NCI-H510A treated with DMSO at 0.1 percent for 48 hours (cell line): ENCODE measurements at places on chromosomes 2 and 18.

DNA sequence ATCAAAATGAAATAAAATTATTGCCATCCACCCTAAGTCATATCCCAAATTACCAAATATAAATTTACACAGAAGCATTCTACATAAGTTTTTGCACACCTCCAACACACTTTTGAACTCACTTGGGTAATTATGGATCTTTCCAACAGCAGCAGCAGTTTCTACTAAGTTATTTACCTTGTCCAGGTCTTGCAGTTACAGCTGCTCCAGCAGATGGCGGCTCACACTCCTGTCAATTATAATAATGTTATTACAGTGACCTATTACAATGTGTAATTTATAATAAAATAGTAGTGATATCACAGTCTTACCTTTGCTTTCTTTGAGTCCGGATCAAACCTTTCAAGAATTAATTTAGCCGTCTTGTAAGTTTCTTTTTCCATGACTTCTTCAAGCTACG is 37.9 kb downstream of the LNPK start:
- no peak for DNase-seq

GRCh38 chr2:85496436-85496835 is 42.5 kb upstream of the MAT2A start:
- DNase-seq = no peak

DNA sequence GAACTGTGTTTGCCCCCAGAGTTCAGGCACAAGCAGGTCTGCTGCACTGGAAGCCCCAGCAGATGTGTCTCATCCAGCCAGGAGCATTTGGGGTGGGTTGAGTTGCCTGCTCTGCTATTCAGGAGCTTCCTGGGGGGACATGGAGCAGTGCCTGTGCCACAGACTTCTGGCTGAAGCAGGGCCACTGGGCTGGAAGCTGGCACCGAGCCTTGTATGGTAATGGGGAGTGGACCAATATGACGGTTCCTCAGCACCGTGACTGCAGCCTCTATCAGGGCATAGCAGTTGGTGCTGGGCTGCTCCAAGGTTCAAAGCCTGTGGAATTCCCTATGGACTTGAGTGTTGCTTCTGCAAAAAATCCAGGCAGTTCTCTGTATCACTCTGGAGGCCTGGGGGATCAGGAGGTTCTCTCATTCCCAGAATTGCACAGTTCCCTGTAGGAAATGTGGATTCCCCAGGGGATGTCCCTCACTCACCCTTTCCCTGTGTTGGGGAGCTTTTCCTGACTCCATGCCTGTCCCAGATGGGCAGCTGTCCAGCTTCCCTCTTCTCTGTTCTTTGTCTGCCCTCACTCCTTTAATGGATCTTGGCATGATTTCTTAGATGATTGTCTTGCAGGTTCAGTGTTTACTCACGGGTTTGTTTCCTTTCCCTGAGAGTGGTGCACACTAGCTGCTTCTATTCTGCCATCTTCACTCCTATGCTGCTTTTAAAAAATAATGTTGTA is 37.2 kb upstream of the THSD7B start:
- no peak for DNase-seq

DNA sequence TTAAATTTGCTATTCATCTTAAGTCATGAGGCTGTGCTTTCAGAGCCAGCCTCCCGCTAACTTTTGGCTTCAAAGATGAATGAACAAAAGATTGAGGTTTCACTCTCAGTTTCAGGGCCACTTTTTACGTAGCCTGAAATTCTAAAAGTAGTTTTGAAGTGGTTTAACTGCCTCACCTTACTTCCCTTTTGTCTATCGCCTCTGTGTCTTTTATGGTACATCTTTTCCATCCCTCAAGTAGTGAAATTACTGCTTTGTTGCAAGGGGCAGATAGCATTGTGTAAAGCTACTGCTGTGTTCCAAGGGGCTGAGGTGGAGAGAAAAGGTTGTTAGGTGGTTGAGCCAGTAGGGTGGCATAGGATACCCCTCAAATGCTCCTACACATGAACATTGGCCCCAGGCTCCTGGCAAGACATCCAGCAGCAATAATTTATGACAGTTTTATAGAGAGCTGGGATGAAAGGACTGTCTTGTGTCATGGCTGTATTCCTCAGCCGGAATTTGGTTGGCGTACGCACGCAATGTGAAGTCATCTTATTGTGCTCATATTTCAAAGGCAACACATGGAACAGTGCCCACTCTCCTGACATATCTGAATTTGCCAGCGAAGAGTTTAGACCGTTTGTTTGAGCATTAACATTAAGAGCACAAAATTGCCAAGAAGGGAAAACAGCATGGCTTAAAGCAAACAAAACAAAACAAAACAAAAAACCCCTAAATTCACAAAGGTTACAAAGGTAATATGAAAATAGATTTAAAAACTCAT is 32.2 kb downstream of the QPCT start:
- peak; percentile 50 for DNase-seq

DNA sequence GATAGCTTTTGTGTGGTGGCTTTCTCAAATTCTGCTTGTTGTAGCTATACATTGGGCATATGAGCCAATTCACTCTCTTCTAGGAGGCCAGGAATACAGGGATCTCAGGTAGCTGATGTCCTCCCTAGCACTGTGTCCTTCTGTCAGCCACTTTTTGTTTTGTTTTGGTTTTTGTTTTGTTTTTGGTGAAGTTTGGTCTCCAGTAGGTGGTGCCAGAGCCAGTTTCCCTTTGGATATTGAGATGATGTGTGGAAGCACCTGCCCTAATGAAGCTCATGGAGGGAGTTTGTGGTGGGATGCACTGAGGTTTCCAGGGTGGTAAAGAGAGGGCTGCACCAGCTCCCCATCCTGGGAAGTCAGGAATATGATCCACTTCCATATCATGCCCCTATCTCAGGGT is 100.5 kb upstream of the VWC2L start:
- DNase-seq = no peak

DNA sequence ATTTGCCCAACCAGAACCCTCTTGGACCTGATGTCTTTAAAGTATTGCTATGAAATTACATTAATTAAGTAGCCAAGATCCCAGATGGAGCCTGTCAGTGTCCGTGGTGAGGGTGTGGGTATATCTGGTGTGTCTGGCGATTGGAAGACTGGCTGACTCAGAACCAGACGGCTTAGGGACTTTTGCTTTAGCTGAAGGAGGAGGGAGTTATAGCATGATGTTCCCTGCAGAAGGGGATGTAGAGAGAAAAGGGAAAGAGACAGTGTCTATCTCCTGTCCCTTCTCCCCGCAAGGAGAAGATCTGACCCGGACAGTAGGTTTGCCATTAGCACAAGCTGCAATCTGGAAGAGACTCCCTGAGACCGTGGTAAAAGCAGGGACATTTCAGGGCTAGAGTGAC is 60.6 kb downstream of the POU3F3 start:
- no peak for DNase-seq

DNA sequence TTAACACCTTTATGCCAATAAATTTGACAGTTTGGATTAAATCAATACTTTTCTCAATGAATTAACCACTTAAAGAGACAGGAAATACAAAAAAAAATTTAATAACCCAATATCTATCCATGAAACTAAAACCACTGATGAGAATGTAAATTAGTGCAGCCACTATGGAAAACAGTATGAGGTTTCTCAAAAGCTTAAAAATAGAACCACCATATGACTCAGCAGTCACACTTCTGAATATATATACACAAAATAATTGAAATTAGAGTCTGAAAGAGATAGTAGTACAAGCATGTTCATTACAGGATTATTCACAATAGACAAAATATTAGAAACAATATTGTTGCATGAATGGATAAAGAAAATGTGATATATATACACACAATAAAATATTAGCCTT is 382.1 kb upstream of the SETBP1 start:
- no peak for DNase-seq
